Stimulated activated CD8-positive, alpha-beta memory T cell treated with anti-CD3 and anti-CD28 coated beads, Interleukin-7, amount 100 ng/mL, for 24 hours (primary cell): ENCODE measurements at places on chromosomes 3 and 15.

- DNase-seq: no peak
These were observed 27.7 kb downstream of the AQR start for GRCh38 chr15:34941831-34942230.

DNA sequence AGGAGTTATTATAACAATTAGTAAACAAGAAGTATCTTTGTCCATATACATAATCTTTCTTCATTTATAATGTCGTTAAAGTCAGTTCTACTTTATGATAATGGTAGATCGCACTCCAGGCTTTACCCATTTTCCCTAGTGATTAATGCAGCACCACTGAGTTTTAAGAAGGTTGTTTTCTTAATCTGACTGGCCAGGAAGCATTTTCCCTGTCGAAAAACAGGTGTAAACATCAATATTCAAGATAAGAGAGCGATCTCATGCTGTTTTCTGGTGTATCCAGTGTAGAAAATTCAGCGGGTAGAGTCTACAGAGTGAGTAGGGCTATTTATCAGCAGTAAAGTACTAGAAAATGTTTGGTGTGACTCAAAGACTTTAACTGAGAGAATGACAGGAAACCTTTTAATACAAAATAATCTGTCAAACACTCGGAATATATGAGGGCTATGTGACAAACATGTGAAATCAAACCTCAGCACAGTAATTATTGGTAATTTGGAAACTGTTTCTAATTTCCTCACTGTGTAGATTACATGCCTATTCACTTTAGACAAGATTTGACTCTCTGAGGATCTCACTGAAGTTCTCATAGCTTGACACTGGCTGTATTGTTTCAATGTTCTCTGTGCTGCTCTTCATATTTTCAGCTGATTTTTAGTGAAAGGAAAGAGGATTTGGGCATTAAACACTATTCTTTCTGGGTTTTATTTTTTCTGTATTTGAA lies 1013.2 kb downstream of the VGLL3 start:
- no peak for DNase-seq

GRCh38 chr3:156985711-156986110 lies 159.6 kb downstream of the LEKR1 start:
- DNase-seq: no peak

GRCh38 chr15:73946795-73947370 lies 20.6 kb downstream of the LOXL1 start:
- DNase-seq: no peak

DNA sequence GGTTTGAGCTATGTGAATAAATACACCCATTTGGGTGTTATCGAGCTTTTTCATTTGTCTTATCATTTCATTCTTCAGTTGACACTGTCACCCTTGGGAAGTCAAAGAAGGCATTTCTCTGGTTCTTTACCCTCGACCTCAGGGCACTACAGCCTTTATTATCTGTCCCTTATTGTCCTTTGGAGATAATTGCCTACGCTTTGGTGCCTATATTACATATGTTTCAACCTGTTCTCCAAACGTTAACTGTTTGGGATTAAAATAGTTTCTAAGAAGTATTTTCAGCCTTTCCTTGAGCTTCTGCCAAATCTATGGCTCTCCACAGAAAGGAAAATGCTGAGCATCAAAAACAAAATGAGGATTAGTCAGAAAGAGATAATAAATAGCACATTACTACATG lies 395.4 kb upstream of the ADAMTS9 start:
- no peak for DNase-seq

DNA sequence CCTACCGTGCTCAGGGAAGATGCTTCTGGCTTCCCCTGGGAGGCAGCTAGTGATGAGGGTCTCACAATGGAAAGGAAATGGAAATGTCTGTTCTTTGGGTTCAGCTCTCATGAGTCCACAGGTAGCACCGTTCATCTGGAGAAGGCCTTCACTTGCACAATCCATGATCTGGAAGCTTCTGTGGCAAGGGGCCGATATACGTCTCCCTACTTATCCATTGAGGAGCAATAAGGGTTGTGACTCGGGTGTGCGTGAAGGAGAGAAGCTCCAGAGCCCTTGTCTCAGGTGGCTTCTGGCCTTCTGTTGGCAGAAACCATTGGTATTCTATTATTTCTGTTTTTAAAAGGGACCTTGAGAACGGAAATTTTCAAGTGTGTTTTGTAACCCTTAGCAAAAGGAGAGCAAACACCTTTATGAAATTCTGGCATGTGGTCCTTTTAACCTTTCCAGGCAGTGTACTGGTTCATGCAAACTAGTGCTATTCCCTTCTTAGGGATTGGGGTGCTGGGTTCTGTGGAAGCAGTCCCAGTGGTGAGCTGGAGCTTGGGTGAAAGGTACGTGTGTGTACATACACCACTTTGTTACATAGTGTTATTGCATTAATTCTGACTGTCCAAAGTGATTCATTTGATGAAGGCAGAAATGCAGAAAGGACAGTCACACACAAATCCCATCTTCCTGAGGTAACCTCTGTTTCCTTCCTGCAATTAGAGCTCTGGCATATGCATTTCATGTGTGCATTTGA lies 32.5 kb downstream of the KLF13 start:
- DNase-seq: no peak

DNA sequence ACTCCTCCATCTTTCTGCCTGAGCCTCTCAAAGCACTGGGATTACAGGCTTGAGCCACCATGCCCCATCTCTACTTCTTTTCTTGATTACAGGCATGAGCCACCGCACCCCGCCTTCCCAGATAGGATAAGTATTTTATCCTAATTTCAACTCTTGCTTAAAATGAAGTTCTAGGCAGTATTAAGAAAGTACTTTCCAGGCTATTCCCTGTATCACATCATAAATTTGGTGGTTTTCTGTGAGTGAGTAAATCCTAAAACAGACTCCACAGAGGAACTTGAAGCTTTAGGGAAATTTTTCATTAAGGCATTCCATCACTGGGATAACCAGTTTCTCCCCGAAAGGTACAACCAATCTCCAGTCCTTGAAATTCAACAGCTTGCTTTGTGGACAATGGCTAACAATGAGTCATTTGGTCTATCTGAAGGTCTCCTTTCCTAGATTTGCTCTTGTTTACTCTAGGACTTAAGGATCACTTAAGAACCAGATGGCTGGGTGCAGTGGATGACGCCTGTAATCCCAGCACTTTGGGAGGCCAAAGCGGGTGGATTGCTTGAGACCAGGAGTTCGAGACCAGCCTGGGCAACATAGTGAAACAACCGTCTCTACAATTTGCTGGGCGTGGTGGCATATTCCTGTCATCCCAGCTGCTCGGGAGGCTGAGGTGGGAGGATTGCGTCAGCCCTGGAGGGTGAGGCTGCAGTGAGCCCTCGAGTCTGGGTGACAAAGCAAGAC lies 49.7 kb upstream of the SKIL start:
- DNase-seq: no peak

- no peak for DNase-seq
These were observed 20.9 kb downstream of the PGBD4 start for GRCh38 chr15:34122771-34123183.

- no peak for DNase-seq
These were observed 7.1 kb downstream of the SPTBN5 start for GRCh38 chr15:41886741-41887140.

- no peak for DNase-seq
These were observed 34.9 kb upstream of the SLC9A9 start for GRCh38 chr3:143883151-143883550.

DNA sequence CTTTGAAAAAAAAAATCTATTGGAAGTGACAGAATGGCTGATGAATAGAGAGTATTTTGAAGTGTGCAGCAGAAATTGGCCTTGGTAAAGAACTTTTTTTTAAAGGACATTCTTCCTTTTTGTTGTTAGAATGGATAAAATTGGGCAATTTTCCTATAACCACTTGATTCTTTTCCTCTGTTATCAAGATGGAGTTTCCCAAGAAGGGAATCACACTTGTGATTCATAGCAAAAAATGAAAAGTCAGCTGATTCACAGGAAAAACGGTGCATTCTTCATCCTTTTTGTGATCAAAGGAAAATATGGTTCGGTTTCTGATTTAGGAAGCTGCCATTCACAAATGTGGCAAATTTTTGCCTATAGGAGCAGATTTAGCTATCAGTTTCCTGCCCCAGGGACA lies 486.8 kb downstream of the GBE1 start:
- DNase-seq: no peak

DNA sequence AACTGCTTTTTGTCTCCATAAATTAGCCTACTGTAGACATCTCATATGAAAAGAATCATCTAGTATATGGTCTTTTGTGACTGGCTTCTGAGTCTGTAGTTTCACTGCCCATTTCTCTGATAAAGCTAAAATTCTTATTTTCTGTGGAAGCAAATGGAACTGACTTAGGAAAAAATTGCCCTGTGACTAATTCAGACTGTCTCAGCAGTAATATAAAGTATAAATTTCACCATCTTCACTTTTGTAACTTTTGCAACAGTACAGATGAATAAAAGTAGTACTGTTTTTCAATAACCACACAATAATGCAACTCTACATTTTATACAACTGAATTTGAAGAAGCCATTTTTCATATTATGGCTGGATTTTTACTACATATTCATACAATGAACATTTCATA lies 104.1 kb downstream of the TBC1D5 start:
- DNase-seq: no peak

- no peak for DNase-seq
These were observed 26.3 kb downstream of the LIPC start for GRCh38 chr15:58458076-58458475.

- no peak for DNase-seq
These were observed 1045.9 kb downstream of the MCTP2 start for GRCh38 chr15:95277266-95277665.

DNA sequence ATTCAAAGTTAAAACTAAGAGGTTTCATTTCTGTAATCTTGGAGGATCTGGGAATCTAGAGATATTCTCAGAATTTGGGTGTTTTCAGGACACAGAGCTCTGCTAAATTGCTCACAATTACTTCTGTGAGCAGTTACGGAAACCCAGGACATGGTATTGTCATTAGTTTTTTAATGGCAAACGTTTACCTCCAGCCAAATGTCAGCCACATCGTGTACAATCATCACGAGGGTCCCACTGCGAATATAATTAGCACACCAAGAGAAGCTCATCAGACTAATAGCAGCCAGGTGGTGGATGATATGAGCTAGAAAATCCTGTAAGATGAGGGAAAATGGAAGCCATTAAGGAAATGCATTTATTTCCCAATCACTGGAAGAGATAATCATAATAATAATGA lies 56.0 kb downstream of the CERS3 start:
- no peak for DNase-seq

GRCh38 chr3:190722181-190722905 lies 140.2 kb downstream of the GMNC start:
- DNase-seq: no peak

DNA sequence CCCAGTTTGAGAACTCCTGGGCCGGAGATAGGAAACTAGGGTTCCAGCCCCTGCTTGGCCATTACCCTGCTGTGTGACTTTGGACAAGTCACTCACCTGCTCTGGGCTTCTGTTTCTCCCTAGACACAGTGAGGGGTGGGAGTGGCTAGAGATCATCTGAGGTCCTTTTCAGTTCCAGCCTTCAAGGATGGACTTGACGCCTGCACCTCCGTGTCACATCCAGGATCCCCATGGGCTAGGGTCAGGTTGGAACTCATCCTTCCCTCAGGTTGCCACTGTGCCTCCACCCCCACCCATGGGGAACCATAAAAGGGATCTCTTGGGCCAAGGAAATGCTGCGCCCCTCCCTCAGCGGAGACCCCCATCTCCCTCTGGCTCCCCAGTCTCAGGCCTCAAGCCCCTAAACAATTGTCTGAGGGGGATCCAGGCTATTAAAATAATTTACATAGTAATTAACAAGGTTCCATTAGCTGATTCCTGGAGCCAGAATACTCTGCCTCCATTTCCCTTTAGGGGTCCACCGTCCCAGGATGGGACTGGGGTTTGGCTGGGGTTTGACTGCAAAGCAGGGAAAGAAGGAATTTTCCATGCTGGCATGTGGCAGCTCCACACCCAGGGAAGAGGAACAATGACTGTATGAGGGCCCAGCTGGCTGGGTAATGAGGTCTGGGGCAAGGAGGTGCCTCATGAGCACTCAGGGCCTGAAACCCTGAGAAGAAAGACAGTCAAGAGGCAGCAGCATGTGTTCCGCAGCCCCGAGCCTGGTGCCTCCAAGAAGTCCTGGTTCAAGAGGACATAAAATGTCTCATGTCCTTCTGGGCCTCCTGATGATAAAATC lies 177.7 kb downstream of the SMAD6 start:
- no peak for DNase-seq

DNA sequence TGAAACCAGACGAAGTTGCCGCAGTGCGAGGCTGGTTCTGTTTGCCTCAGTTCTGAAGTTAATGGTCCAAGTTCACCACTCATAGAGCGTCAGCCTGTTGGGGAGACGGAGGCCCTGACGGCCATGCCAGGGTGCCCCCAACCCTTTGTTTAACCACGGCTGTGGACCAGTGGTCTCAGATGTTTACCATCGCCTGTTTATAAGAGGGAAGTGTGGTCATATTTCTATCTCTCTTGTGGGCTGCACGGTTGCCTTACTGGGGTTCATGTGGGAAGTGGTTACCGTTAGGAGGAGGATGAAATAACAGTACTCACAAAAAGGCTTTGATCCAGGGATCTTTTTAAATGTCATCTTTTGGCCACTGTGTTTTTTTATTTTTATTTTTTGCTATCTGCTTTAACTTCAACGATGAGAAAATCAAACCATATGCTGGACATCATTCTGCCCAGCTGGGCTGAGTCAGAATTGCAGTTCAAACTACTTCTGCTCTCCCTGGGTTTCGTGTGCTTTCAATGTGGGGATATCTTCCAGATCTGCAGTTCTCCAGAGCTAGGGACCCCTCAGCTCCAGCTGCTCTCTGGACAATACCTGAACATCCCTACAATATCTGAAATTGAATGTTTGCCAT lies 17.8 kb downstream of the SMAD3 start:
- DNase-seq: no peak

GRCh38 chr3:54780336-54780735 lies 147.5 kb downstream of the LRTM1 start:
- DNase-seq: no peak

DNA sequence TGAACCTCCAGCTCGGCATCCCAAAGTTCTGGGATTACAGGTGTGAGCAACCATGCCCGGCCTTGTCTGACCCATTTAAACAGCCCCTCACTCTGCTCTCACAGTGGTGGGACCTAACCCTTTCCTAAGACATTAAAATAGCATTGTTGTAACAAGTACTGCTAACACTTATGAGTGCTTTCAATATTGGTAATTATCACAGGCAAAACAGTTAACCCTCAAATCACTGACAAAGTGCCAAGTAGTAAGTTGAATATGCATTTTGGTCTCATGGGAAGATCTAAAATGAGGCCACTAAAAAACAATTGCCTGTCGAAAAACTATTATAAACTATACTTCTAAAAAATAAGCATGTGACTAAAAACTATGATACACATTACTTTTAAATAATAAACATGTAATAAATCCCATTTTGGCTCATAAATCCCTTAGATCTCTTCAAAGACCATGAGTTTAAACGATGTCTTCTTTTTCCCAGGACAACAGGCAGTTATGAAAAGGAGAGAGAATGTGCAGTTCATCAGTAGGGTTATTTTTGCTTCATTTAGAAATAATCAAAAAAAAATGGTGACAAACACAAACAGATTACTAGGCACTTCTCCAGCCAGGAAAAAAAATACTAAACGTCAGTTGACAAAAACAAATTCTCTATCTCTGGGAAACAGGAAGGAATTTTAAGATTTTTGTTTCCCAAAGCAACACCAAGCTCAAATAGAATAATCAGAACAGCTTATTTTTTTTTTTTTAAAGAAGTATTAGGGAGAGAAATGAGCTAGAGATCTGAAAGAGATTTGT lies 95.4 kb downstream of the RFTN1 start:
- no peak for DNase-seq

GRCh38 chr3:71062037-71062932 lies 521.2 kb downstream of the FOXP1 start:
- DNase-seq: no peak

- no peak for DNase-seq
These were observed 185.3 kb downstream of the CACNA2D3 start for GRCh38 chr3:54307566-54308180.
